SJCRH30 (cell line): ENCODE measurements at places on chromosomes 2 and 18. TPM values are rescaled to one million over a fixed set of nuclear protein-coding genes. Genes with fewer than 3 reads are reported as not detected.
A peak's percentile ranks its signal among the peaks of the same experiment; 100 is the strongest.

DNA sequence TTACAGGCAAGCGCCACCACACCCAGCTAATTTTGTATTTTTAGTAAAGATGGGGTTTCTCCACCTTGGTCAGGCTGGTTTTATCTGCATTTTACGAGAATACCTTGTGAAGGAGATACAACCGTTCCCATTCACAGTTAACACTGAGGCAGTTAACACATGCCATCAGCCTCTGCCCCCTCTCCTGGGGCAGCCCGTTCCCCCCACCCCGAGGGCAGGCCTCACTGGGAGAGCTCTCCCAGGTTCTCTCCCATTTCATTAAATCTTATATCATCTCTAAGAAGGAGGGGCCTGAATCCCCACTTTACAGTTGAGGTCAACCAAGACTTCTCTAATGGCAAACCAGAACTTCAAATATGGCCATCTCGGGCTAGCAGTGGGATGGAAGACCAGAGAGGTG, 95.0 kb upstream of the ST3GAL5 start:
- no peak for DNase-seq

DNA sequence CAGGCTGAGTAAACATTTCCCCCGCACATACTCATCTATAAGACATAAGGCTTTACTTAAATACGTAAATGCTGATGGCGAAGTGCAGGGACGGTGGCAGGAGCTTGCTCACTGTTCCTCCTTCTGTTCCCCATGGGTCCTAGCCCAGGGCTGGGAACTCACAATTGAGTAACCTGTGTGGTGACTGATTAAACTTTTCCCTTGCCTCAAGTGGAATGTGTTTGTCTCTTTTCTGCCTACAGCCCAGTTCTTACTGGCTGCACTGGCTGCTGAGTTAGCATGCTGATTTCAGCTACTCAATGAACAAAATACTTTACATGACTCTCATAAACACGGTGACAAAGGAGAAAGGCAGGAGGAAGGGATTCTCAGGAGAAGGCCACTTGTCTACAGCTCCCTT, 87.3 kb downstream of the MARCO start:
- DNase-seq: no peak

DNA sequence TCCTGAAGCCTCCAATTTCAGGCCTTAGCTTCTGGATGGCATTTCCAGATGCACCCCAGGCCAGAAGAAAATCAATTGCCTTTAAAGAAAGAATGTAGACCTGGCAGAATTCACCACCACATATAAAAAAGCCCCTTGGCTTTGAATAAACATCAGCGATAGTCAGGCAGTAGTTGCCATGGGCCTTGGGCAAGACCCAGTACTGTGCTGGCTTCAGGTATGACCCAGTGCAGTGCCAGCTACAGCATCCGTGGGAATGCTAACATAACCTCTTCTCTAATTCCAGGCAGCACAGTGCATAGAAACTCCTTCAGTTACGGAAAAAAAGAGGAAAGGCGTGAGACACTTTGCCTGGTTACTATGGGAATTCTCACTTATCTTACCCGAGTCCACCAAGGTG, 539.6 kb upstream of the LRRTM4 start:
- no peak for DNase-seq

DNA sequence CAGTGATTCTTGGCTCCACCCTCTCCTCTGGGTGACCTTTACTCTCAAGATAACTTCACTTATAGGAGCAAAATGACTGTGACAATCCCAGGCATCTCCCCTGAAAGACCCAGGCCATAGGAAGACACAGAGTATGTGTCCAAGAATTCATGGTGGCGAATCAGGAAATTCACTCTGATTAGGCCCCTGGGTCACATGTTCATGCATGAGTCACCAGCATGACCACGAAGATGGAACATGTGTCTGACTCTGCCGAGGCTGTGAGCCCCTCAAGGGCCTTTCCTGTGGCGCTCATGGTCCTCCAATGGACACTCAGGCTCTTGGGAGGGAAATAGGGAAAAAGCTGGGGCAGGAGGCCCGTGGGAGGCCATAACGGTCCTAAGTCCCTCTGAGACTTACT, 74.0 kb upstream of the TEX51 start:
- DNase-seq: no peak

GRCh38 chr18:72808680-72809079, 59.1 kb downstream of the NETO1 start:
- DNase-seq: no peak

DNA sequence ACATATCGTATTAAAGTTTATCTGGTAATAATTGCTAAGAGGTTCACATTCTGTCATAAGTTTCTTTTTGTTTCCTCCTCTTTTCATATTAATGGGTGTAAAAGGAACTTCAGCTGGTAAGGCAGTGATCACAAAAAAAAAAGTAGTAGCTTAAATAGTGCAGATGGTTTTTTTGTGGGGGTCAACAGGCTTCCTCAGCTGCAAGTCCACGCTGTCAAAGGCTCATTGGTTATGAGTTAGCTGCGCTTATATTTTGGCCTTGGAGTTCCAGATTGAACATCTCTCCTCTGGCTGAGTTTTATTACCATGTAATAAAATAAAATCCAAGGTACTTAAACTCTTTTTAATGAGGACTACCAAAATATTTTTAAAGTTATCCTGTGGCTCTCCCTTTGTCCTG, 277.0 kb upstream of the ZEB2 start:
- no peak for DNase-seq

- no peak for DNase-seq
Measured at GRCh38 chr2:25381502-25381901, 39.8 kb upstream of the DNMT3A start.

- no peak for DNase-seq
Measured at GRCh38 chr2:105933906-105934305, 189.2 kb downstream of the NCK2 start.

DNA sequence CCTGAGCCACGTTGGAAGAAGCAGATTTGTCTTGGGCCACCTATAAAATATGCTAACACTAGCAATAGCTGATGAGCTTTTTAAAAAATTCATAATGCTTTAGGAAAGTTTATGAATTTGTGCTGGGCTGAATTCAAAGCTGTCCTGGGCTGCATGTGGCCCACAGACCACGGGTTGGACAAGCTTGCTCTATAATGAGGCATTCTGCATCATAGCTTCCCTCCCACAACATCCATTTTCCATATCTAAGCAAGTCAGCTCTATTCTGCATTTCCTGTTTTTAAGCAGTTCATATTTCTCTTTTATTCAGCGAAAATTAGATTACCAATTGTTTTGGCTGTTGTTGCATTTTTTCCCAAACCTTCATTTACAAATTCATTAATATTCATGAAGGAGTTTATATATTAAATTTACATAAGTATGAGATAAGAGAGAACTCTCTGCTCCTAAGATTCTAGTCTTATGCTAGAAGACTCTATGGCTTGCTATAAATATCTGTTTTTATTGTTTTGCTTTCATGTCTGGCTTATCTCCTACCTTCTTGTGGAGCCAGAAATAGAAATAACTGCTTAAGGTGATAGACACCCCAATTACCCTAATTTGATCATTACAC, 114.5 kb upstream of the HNRNPA3 start:
- DNase-seq: no peak

DNA sequence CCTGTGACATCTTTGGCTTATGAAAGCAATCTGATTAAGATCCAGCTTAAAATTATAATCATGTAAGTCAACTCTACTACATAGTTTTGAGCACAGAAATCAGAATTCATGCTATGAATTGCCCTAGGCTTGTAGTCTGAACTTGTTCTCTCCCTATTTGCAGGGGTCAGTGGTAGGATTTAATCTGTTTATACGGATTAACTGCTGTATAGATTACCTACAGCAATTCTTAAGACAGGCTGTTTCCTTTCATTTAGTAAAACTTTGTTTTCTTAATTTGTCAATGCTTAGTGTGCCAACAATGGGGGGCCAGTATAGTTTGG, 287.9 kb downstream of the PDE11A start:
- DNase-seq: no peak

DNA sequence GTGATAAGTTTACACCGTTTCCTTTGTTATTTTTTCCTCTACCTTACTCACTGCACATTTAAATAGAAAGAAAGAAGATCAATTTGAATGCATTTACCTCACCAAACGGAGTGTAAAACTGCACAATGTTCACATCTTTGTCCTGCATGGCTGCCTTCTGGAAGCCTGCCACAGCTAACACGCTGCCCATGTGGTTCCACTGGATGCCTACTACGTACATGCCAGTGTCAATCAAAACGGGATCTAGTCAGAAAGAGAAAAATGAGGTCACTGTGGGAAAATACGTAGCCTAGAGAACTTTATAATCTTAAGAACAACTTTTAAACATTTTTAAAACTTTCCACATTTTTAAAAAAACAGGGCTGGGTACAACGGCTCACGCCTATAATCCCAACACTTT, 16.4 kb downstream of the WDR35 start:
- no peak for DNase-seq

GRCh38 chr18:5429681-5430080, 114.1 kb downstream of the EPB41L3 start:
- no peak for DNase-seq

DNA sequence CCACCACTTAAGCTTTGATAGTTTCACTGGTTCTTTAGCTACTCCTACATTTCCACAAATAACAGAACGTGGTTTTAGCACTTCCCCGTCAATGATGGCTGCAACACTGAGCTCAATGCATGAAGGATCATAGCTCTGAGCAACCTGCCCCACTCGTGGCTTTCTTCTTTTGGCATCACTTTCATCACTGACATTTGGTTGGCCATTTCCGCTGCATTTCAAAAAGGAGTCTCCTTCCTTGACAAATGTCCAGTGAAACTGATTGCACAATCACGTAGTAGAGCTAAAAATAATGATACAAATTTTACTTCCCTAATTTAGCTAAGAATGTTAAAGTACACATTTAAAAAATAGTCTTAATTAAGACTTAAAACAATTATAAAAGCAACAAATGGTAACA, 205.2 kb upstream of the HDAC4 start:
- no peak for DNase-seq

DNA sequence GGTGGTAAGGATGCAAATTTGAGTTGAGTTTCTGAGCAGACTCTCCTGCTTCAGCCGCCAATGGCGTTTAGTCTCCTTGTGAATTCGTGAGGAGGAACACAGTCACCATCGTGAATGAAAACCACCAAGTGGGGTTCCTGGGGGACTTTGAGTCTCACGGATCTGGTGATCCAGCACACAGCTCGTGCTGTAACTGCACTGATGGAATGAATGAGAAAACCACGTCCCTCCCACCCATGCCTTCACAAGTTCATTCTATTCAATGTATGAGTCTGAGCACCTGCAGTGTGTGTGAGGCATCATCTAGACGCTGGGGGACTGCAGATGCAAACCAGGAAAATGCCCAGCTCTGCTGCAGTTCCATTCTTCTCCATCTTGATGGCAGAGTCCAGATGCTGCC, 127.9 kb downstream of the PIEZO2 start:
- DNase-seq: no peak

DNA sequence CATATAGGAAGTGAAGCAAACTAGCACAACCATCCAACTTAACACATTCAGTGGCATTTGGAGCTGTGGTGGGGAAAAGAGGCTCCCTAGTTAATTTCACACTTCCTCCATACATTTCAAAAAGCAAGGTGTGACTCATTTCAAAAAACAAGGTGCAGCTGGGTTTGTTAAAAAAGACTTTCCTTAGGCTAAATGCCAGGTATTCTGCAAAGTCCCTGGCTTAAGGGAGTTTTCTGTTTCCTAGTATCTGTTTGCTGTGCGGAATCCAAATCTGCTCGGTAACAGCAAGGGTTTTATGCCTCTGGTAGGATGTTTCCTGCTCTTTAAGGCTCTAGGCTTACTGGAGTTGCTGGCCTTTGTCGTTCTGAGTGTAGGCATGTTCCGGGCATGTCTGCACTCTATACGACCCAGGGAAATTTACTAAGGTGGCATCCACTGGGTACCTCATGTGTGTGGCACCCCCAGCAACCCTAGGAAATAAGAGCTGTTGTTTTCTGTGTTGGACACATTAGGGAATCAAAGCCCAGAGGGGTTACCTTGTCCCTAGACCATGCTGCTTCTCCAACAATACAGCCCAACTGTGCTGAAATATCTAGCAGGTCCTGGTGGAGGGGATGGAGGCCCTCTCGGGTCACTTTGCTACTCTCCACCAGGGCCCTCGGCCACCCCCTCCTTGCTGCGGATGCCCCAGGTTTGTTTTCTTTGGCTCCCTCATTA, 634 bp upstream of the MSGN1 start:
- no peak for DNase-seq

GRCh38 chr2:125471963-125472362, 1184.0 kb upstream of the GYPC start:
- peak; percentile 30 for DNase-seq

GRCh38 chr2:111048856-111049768, 71.6 kb upstream of the BCL2L11 start:
- DNase-seq: no peak

DNA sequence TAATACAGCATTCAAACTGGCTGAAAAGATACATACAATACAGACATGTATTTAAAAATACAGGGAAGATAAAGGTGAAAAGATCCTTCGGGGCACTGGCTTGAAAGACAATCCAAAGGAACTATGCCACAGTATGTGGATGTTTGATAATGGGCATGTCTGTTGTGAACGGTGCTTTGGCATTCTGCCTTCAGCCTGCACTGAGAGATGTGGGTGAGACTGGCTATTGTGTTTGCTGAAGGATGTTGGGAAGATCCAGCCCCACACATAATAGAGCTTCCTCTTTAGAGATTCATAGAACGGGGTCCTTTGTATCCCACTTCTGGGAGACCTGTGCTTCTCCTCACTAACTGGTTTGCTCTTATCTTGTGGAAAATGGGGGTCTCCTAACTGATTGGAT, 65.1 kb upstream of the CXCR4 start:
- DNase-seq: no peak

DNA sequence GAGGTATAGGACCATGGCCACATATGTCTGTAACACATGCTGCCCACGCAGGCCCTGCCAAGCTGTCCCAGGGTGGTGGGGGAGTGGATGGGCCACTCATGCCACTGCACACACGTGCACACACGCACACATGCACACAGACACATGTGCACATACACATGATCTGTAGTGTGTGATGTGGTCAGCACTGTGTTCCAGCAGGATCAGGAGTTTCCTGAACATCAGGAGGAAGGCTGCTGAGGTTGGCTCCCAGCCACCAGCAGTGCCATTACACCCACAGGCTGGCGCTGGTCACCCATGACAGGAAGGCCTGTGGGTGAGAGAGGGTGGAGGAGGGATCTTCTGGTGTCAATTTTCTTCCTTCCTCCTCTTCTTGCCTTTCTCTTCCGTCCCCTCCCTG, 44.7 kb downstream of the POMC start:
- DNase-seq: no peak

GRCh38 chr2:950080-950966, at the start of gene SNTG2:
SNTG2 (plus strand) TSS chr2:950849; CDS start chr2:950997, 148 bp downstream.
- DNase-seq: no peak

- DNase-seq: no peak
Measured at GRCh38 chr2:232843834-232844233, 26.2 kb upstream of the SNORC start.

Gene FTCDNL1
- total RNA-seq: 1.5 and 2.6 TPM in 2 replicates

Gene GCG
- total RNA-seq: not detected in 2 replicates

Gene ACSL3
- total RNA-seq: 140 and 168 TPM in 2 replicates

Gene KCNG2
- not detected in 2 replicates for total RNA-seq

Gene NEURL3
- 0.10 TPM in 1 of 2 replicates, not detected in the other for total RNA-seq

Gene ALPG
- not detected in 2 replicates for total RNA-seq
